Ecto neural progenitor cell (in vitro differentiated cells): ENCODE measurements at places on chromosomes 7 and 10.
A peak's percentile ranks its signal among the peaks of the same experiment; 100 is the strongest.

GRCh38 chr7:80826520-80827238 lies 92.2 kb downstream of the SEMA3C start:
- no peak for DNase-seq

GRCh38 chr10:3077940-3078630 lies 10.7 kb downstream of the PFKP start:
- no peak for DNase-seq

GRCh38 chr7:134903073-134903790 lies 83.1 kb upstream of the AGBL3 start:
- no peak for DNase-seq

DNA sequence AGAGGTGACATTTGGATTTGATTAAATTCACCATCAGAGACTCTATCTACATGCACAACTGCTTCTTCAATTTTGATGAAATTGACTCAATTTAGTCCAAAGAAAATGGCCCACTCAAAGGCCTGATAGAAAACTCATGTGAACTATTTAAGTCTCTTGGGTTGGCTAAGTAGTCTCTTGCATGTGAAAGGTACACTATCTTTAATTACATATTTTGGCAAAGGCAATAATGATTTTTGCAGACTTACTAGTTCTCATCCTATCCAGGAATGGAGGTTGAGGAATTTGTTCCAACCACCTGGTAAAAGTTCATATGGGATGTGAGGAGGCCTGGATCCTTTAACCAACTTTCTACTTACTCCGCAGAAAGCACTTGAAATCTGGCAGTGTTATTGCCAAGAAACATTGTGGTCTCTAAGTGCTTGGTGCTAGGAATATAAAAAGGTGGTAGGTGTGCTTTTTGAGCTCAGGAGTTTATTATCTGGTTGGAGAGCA lies 618.6 kb upstream of the MKI67 start:
- no peak for DNase-seq

- DNase-seq = peak; percentile 49
Measured at GRCh38 chr10:84026821-84027257, 112.5 kb upstream of the GHITM start.

DNA sequence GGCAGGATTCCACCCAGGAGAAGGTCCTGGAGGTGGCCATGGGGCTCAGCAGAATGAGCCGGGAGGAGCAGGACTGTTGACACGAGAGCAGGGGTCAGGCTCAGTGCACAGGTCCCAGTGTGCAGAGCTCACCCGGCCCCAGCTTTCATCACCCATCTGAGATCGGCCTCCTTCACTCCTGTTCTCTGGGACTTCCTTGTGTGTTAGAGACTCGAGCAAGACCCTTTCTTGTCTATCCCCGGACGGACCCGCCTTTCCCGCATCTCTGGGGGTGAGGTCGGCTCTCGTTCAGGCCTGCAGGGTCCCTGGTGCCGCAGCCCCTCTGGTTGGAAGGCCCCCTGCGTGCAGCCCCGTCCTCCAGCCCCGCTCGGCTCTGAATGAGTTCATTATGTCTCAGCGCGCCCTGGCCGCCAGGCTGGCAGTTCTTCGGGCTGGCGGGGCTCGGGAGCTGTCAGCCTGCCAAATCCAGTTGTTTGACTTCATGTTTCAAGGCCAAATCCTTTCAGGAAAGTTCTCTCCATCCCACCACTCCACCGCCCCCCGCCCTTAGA lies 127.9 kb downstream of the LHPP start:
- no peak for DNase-seq

DNA sequence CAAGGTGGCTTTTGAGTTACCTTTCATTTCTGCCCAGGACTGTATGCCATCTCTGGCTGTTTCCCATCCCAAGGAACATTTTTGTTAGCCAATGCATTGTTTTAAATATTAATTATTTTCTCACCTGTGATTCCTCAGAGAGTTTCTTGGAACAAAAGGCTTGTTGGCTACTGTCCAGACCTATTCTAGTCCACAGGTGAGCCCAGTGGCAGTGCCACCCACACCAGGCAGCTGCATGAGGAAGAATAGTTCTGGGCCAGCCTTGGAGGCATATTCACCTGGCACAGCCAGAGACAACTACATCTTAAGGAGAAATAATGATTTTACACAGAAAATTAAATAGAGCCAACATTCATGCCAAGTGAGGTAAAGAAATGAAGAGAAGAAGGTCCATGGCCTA lies 123.9 kb downstream of the C1GALT1 start:
- no peak for DNase-seq

GRCh38 chr10:125817337-125817946 lies 5.6 kb downstream of the UROS start:
- no peak for DNase-seq

DNA sequence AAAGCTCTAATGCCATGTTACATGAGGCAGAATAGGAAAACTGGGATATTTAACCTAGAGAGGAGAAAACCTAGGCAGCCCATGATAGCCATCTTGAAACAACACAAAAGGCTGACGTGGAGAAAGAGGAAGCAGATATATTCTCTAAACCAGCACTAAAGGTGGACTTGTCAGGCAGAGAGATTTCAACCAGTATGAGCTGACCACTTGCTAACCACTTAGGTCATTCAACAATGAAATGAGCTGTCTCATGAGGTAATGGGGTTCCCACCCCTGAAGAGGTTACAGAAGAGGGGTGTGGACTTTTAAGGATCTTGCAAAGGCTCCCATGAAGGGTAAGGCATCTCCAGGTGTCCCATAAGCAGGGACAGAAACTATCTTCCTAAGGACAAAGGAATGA lies 26.8 kb upstream of the EGR2 start:
- DNase-seq = no peak

DNA sequence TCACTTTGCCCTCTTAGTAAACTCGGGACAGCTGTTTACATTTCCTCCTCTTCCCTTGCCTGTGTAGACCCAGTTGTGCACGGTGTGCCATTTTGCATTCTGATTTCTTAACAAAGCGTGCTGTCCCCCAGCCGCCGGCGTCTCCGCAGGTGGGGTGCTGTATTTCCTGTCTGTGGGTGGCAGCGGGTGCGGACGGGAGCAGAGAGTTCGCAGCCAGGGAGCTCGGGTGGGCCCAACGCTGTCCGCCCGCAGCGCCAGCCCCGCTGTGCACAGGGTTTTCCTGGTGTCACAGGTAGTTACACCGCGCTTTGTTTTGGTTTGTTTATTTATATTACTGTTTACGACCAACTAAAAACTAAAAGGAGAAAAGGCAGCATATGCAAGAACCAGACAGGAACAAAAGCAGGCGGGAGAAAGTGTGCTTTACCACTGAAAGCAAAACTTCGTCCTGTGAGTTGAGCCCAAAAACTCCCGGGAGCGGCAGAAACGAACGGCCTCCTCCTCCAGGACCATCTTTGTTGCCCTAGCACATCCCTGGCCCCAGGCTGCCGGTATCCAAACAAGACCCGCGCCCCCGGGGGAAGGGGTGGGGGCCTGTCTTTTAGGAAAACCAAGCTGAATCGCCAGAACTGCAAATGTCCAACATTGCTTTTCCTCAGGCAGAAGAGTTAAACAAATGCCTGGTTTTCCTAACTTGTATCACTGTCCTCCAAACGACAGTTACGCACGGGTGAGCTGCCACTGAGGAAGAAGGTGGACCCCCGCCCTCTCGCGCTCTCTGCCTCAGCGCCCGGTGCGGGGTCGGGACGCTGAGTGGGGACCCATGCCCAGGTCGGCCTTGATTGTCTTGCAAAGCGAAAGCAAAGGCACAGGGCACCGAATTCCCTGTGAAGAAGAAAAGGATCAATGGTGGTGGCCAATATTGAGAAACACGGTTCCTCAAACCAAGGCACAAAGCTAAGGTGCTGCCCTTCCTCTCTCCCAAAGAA lies 45.9 kb upstream of the DRGX start:
- DNase-seq = no peak

GRCh38 chr10:113945075-113945686 lies 90.7 kb downstream of the NHLRC2 start:
- DNase-seq = no peak

- no peak for DNase-seq
Measured at GRCh38 chr7:5429253-5429856, 5.7 kb upstream of the TNRC18 start.

DNA sequence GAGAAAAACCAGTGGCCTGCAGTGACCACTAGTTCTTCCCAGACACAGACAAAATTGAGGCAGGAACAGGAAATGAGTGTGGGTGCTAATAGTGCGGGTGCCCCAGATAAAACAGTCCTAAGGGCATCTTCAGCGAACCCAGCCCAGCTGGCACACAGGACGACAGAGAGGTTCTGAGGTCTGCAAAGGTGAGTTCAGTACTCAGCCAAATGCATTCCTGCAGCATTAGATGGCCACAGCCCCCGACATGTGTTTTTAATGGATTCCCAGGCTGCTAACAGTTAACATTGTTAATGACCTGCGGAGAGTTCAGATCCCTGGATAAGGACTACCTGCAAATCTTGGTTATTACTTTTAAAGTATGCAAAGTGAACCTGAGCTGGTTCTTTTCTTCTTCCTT lies 196.0 kb downstream of the HIBADH start:
- DNase-seq = no peak

DNA sequence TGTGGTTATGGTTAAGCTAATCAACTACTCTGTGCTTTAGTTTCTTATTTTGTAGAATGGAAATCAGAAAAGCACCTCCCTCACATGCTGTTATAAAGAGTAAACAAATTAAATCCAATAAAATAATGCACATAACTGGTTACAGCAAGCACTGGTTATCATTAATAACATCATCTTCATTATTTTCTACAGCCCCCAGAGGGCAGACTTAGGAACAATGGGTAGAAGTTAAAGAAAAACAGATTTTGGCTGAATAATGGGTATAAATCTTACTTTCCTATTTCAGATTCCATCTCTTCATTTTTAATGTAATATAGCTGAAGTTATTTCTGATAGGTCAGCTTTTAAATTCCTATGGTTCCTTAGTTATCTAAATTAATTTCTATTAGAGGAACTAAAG lies 126.5 kb downstream of the DOCK4 start:
- DNase-seq = no peak

DNA sequence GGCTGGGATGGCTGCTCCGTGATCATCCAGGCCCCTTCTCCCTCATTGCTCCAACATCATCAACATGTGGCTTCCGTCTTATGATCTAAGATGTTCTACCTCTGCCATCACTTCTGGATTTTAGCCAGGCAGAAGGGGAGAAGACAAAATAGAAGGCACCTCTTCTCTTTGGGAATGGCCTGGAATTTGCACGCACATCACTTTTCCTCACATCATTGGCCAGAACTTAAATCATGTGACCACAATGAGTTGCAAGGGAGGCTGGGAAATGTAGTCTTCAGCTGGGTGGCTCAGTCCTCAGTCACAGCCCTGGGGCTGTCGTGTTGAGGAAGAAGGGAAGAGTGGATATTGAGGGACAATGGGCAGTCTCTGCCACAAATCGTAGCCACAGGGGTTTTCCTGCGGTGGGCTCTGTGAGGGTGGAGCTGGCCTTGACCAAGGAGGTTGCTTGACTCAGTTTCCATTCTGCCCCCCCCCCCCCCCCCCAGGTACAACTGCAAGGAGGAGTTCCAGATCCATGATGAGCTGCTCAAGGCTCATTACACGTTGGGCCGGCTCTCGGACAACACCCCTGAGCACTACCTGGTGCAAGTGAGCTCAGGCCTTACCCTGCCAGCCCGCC lies 50.3 kb downstream of the PALD1 start:
- DNase-seq = no peak

DNA sequence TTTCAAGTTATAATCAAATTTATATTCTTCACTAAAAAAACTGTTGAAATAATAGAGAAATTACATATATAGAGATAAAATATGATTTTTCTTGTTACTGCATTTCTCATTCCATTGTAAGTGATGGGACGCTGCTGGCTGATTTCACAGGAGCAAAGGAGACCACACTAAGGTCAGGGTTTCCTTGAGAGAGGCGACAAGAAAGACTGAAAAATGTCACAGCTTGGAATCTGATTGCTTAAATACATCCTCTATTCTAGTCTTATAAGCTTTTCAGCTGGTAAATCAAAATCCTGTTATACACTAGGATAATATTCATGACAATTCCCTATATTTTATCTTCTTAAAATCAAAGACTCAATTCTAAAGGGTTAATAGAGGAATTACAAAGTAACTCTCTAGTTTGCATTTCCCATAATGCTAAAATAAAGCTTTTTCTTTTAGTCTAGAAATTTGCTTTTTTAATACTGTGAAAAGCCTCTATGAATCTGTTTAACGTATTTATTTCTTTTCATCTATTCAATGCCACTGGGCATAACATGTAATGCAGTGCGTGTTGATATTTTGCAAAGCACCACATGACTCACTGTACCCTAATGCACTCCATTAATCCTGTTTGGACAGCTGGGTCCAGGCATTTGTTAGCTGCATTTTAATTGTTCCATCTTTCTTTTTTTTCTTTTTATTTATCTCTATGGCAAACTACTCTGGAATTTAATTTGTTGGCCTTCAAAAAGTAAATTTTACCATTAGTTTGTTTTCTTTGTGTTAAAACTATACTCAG lies 81.7 kb downstream of the RNF32 start:
- DNase-seq = no peak

DNA sequence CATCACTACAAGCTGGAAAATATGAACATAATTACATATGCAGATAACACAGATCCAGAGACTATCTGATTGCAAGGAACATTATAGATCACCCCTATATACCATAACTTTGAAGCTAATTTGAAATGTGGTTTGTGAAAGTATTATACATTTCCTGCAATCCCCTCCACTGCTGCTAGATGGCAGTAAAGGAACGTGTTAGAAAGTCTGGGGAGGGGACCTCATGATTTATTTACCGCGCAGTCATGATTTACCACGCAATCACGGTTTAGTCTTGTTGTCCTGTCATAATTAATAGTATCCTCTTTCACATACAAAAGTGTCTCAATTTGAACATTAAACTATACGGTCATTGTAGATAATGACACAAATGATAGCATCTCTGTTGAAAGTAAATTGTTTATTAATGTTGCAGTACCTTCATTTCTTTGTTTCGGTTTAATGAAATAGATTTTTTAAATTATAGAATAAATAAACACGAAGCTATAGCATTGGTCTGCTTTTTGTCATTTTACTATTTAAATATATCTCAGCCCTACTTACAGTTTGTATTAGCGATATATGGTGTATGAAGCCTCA lies 145.3 kb upstream of the PRSS1 start:
- no peak for DNase-seq
